ENCODE measurements at places on chromosomes 6 and 20.

DNA sequence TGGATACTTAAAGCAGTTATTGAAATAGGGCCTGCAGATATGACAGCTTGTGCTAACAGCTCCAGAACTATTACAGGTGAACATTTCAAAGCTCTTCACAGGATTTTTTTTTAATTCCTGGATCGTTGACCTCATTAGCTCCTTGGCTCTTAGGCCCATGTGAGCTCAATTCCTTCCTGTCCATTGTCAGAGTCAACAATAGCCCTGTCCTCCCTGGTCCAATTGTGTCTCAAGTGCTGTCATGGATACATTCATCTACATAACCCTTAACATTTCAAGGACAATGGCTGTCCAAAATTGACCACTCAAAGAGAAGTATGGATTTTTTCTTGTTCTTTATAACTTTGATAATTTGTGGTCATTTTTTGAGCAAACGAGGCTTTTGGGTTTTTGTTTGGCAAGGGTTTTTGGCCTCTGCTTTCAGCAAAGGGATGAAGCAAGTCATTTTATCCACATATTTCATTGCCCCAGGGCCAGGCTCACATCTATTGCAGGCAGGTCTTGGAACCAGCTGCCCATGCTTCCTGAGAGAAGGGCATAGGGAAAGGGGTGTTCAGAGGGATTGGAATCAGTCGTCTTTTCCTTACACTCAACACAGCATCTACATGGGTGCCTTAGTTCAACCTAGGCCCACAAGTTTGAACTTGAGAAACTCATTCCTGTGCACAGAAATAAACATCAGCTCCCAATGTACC is 282.1 kb downstream of the TPBG start:
- DNase-seq = no peak

DNA sequence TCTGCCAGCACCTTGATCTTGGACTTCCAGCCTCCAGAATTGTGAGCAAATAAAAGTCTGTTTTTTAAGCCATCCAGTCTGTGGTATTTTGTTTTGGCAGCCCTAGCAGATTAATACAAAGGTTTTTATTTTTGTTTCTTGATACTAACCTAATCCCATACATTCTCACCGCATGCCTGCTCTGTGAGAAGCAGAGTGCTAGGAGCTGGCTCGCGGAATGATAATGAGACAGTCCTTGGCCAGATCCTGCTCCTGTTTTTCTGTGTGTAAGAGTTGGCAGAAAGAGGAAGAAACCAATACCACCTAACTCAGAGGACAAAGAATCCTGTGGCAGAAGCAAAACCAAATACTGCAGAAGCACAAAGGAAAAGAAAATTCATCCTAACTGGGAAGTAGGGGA is 82.6 kb downstream of the KIF16B start:
- DNase-seq = no peak

DNA sequence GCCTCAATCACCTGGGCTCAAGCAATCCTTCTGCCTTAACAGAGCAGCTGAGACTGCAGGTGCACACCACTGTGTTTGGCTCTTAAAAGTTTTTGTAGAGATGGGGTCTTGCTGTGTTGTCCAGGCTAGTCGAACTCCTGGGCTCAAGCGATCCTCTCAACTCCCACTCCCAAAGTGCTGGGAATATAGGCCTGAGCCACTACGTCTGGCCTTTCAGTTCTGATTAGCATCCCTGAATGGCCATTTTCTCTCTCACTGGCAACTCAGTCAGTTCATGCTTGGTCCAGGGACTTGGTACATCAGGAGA is 28.5 kb downstream of the DNMT3B start:
- DNase-seq = no peak

- no peak for DNase-seq
Measured at GRCh38 chr6:108961985-108962384, 113.8 kb downstream of the ARMC2 start.

GRCh38 chr20:34956751-34957472 is 1.2 kb downstream of the MYH7B start:
- no peak for DNase-seq

GRCh38 chr6:129612440-129612839 is 97.5 kb downstream of the ARHGAP18 start:
- no peak for DNase-seq

- DNase-seq = no peak
Measured at GRCh38 chr6:5472571-5472970, 211.3 kb downstream of the FARS2 start.

DNA sequence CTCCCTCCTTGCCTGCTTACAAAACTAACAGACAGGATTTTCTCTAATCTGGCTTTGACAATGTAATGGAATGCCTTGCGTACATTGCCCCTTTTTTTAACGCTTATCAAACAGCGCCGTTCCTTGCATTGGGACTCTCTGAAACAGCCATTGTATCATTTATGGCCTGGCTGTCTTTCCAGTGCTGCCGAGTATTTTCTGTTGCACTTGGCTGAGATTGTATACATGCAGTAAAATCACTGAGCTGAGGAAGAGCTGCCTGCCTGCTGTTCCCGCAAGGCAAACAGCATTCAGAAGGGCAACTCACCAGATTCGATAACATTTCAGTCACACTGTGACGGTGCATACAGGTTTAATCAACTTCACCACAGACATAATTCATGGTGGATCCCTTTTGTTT is 106.0 kb downstream of the SH3BGRL2 start:
- no peak for DNase-seq
